ENCODE measurements at places on chromosomes 2 and 18. TPM values are rescaled to one million over a fixed set of nuclear protein-coding genes. Genes with fewer than 3 reads are reported as not detected.

Gene SLC38A11
- polyA plus RNA-seq = 0.52 TPM

DNA sequence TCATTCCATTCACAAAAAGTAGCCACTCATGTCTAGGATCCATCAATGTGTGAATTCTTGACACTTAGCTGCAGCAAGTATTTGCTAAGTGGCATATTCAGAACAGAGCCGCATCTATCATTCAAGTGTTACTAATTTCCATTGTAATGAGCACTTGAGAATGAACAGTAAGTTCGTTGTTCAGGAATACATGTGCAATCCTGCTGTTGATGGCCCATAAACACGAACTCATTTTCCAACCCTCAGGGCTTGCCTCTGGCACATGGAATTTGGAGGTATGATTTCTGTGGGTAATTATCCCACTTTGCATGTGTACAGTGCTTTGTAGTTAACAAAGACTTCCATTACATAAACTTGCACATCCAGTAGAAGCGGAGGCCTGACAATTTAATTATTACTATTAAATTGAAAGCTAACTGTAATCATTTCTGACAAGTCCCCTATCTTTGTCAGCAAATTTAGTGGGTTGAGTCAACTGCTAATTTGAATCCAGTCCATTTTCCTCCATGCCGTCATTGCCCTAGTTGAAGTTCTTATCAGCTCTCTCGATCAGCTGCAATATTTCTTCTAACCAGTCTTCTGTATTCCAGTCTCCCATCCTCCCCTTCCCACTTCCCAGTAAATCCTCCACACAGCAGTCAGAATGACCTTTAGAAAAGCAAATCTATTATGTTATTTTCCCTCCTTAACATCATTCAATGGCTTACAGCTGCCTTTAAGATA, 116.0 kb upstream of the AQP4 start:
- no peak for DNase-seq

DNA sequence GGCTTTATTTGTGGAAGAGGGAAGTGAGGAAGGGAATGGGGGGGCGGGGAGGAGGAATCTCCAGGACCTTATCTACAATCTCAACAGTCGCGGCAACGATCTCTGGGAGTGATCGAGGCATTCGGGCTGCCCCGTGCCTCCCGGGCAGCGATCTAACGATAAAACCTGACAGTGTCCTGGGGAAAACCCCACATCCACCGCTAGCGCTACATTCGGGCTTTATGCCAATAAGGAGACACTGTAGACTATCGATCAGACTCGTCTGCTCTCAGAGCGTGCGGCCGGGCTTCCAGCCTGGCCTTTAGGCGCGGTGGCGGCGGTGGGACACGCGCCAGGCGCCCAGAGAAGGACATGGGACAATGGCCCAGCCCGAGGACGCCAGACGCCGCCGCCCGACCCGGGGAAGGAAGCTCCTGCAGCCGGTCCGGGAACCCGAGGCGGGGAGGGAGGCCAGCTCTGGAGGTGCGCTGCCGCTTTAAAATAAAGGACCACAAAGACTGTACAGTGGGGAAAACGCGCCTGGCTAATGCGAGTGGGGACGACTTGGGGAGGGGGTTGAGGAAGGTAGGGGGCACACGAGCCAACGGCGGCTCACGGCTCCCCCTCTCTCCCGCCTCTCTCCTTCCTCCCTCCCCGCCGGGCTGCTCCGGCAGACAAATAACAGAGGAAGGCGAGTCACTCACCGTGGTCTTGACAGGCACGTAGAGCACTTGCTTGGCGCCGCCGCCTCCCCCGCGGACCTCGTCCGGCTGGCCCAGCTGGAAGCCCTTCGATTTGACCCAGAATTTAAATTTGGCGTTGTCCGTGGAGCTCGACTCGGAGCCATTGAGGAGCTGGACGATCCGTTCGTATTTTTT, 2.2 kb downstream of the NOL4 start:
- peak; percentile 21 for DNase-seq

- no peak for DNase-seq
These were observed 151.2 kb downstream of the FMNL2 start for GRCh38 chr2:152485954-152486736.

Gene DNAJC5G
- not detected for polyA plus RNA-seq

DNA sequence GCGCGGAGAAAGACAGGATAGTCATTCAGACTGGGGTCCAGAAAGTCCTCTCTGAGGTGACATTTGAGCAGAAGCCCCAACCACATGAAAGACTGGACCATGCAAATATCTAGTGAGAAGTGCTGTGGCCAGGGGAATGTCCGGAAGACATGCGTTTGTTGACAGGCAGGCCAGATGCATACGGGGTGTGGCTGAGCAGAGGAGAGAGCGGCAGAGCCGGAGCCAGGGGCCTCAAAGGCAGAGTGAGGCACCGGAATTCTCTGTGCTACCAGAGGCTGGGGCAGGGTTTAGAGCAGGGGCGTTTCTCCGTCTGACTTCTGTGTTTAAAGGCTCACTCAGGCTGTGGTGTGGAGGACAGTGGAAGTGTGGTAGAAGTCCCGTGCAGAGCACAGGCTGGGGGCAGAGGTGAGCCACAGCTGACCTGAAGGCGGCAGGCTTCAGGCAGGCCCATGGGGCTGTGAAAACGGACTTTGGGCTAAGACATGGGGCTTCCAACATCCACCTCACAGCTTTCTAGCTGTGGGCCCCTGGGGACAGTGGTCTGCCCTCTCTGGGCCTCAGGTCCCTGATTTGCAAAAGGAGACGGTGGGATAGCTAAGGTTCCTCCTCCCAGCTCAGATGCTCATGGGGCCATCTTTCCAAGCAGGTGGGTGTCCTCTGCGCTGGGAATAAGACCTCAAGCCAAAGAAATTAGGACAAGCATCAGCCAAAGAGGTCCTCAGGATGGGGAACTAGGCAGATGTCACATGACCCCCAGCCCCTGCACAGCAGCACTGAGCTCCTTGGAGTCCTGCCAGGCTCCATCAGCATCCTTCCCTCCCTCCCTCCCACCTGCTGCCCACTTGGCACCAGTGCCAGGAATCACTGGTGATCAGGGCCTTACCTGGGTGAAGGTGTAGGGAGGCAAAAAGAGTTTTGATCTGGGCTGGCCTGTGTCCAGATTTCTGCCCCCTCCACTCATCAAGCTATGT, 11.2 kb downstream of the RUFY4 start:
- DNase-seq = no peak

Gene THSD7B
- polyA plus RNA-seq = not detected

DNA sequence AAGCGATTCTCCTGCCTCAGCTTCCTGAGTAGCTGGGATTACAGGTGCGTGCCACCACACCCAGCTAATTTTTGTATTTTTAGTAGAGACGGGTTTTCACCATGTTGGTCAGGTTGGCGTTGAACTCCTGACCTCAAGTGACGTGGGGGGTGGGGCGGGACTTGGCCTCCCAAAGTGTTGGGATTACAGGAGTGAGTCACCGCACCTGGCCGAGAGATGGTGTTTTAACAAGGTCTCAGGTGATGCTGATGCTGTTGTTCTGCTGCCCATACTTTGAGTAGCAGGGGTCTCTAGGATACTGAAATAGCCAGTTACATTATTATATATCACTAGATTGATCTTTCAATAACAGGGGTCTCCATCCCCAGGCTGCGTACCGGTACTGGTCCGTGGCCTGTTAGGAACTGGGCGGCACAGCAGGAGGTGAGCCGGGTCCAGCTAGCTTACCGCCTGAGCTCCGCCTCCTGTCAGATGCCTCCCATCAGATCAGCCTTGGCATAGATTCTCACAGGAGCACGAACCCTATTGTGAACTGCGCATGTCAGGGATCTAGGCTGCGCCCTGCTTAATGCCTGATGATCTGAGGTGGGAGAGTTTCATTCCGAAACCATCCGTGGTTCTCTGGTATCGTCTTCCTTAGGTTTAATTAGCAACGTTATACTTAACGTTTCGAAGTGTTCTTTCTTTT, 48.3 kb upstream of the SLC38A11 start:
- DNase-seq = no peak

GRCh38 chr2:14016289-14016955, 616.1 kb upstream of the LRATD1 start:
- DNase-seq = no peak

Gene C2orf81
- 0.34 TPM for polyA plus RNA-seq

- no peak for DNase-seq
These were observed 2.2 kb downstream of the DSG2 start for GRCh38 chr18:31500051-31500688.

- no peak for DNase-seq
These were observed 57.9 kb upstream of the EPC2 start for GRCh38 chr2:148586522-148587128.

- no peak for DNase-seq
These were observed 224.1 kb downstream of the PHLPP1 start for GRCh38 chr18:62939433-62939832.

- no peak for DNase-seq
These were observed 564.4 kb downstream of the ZEB2 start for GRCh38 chr2:143955401-143956065.

DNA sequence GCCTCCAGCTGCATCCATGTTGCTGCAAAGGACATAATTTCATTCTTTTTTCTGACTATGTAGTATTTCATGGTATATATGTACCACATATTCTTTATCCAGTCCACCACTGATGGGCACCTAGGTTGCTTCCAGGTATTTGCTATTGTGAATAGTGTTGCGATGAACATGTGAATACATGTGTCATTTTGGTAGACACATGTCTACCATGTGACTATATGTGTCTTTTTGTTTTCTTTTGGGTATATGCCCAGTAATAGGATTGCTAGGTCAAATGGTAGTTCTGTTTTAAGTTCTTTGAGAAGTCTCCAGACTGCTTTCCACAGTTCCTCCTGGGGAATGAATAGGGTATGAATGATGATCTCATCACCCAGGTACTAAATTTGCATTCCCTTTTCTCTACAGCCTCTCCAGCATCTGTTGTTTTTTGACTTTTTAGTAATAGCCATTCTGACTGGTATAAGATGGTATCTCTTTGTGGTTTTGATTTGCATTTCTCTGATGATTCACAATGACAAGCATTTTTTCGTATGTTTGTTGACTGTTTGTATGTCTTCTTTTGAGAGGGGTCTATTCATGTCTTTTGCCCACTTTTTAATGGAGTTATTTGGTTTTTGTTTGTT, 35.6 kb upstream of the FEZ2 start:
- DNase-seq = no peak

Gene HOXD10
- not detected for polyA plus RNA-seq

DNA sequence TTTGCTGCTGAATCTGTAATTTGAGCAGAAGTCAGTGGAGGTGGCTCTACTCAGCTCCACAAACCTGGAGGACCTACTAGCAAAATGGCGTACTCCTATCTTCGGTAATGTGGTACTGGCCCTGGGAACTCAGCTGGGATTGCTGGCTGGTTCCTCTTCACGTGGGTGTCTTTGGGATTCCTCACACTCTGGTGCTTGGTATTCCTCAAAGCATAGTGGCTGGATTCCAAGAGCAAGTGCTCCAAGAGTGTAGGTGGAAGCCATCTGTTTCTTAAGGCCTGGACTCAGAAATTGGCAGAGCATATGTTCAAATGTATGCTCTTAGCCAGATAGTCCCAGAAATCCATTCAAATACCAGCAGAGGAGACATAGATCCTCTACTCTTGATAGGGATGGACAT, 281.9 kb upstream of the CDH7 start:
- DNase-seq = no peak

DNA sequence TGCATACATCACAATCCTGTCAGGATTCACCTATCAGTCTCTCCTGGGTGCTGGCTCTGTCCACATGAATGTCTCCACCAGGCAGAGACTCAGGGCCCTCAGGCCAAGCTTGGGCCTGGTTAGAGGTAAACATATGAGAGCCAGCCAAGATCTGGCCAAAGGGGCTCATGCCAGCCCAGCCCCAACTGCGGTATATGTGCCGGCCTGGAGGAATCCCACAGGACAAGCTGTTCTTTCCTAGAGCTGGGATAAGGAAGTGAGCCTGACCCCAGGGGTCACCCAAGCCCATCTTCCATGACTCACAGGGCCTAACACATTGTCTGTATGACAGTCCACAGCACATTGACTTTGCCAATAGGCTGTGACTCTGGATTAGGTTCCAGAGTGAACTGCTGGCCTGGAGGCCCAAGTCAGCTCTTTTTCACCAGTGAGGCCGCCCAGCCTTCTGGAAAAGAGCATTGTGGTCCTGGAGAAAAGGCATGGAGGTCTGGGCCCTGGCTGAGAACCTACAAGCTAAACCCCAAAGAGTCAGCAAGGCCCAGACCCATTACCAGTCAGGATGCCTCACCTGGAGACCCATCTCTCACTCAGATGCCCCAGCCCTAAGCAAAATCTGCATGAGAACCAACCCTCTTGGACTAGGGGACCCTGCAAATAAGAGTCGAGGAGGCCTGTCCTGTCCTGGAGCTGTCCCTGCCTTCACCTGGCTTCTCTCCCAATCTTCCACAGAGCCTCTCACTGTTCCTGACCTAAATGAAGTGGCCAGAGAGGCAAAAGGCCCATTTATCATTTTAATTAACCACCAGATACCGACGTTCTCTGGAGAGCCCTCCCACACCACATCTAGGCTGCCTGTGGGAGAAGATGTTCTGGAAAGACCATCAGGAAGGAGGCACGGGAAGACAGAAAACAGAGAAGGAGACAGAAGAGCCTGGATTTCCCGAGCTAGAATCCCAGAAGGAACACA, 120.9 kb upstream of the PKDCC start:
- peak; percentile 63 for DNase-seq

Gene ANKRD39
- 19.2 TPM for polyA plus RNA-seq

GRCh38 chr2:224957540-224958461, 84.5 kb downstream of the DOCK10 start:
- DNase-seq = no peak

Data from psoas muscle (tissue), 8 donors.